Femur (tissue), 1 donor: ENCODE measurements at places on chromosomes 11 and 22.

DNA sequence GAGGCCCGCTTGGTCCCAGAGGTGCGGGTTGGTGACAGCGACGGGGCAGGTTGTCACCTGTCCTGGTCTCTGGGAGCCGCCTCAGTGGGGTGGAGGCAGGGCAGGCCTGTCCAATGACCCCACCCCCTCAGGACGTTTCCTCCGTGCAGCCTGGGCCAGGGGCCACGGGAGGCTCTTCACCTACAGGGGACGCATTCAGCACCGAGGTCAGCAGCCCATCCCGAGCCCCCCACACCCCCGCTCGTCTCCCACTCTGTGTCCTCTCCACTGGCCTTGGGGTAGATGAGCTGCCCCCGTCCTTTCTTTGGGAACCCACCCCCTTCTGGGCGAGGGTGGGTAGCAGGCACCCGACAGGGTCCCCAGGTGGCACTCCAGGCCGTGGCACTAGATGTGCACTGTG is 35.7 kb downstream of the BRSK2 start:
- DNase-seq: no peak

DNA sequence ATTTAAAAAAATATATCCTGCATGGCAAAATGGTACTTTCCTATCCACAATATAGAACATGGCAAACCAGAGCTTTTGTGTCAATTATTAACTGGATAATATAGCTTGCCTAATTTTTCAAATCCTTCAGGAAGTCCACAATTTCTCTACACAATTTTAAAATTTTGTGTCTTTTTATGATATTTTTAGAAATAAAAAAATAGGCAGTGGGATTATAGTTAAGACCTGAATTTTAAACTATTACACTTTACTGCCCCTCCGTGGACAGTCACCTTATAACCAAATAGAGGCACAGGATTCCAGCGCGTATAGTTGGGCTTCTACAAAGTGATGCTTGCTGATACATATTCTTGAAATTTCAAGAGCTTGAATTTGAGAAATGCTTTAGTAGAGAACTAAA is 2.1 kb upstream of the DMC1 start:
- peak; percentile 41 for DNase-seq

DNA sequence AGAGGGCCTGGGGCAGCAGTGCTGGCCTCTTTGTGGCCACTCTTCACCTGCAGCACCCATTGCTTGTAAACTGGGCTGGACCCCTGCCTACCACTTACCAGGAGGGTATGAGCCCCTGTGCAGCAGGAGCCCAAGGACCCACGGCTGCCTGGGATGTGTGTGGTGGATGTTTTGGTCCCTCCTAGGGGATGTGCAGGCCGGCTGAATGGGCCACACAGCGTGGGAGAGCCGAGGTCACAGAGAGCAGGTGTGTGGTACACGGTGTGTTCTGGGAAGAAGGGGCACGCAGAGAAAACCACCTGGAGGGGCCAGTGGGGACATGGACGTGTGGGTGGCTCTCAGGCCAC is 19.3 kb upstream of the GNB1L start:
- peak; percentile 15 for DNase-seq

DNA sequence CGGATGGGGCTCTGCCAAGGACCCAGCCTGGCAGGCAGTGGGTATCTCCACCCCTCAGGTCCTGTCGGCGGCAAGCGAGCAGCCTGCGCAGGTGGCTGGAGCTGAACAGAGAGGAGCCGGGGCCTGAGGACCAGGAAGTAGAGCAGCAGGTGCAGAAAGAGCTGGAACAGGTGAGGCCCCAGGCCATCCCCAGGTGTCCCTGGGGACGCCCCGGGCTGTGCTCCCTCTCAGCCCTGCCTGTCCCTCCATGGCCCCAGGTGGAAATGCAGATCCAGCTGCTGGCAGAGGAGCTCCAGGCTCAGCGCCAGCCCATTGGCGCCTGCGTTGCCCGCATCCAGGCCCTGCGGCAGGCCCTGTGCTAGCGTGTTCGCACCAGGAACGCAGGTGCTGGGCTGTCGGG is 44.0 kb downstream of the PISD start:
- no peak for DNase-seq

- no peak for DNase-seq
Observed at GRCh38 chr11:56172256-56172830, 4.1 kb upstream of the OR5J2 start.

GRCh38 chr11:8328231-8328794 is 64.6 kb upstream of the LMO1 start:
- no peak for DNase-seq

DNA sequence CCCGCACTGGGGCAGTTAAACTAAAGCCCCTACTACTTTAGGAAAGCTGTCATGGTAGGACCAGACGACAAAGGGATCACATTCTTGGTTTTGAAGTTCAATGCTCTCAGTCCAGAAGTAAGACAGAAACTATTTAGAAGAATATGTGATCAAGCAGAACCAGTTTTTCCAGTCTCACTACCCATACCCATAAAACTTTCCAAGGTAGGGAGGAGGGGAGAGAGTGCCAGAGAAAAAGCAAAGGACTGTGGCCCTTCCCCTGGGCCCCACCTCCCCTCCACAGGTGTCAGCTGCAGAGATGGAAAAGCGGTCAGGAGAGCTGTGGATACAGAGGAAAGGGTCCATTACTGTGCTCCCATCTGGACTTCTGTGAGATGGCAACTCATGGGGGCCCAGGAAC is 587.1 kb downstream of the SOX6 start:
- no peak for DNase-seq

GRCh38 chr11:88280673-88281316 is 56.7 kb downstream of the CTSC start:
- DNase-seq: peak; percentile 43

DNA sequence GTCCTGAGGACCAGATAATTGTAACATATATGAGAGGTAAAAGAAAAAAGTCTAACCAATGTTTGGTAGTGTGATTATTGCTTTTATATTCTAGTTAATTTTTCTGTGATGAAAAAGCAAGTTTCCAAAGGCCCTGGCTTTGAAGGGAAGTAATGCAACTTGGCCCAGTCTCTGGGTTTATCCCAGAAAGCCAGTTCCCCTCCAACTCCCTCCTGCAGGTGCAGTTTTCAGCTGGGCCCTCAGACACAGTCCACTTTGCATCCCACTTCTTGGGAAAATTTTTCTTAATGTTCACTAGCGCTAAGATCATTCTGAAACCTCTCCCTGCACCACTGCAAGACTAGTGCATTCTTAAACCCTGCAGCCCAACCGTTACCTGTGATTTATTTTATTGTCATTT is 586.8 kb downstream of the NTM start:
- DNase-seq: no peak

DNA sequence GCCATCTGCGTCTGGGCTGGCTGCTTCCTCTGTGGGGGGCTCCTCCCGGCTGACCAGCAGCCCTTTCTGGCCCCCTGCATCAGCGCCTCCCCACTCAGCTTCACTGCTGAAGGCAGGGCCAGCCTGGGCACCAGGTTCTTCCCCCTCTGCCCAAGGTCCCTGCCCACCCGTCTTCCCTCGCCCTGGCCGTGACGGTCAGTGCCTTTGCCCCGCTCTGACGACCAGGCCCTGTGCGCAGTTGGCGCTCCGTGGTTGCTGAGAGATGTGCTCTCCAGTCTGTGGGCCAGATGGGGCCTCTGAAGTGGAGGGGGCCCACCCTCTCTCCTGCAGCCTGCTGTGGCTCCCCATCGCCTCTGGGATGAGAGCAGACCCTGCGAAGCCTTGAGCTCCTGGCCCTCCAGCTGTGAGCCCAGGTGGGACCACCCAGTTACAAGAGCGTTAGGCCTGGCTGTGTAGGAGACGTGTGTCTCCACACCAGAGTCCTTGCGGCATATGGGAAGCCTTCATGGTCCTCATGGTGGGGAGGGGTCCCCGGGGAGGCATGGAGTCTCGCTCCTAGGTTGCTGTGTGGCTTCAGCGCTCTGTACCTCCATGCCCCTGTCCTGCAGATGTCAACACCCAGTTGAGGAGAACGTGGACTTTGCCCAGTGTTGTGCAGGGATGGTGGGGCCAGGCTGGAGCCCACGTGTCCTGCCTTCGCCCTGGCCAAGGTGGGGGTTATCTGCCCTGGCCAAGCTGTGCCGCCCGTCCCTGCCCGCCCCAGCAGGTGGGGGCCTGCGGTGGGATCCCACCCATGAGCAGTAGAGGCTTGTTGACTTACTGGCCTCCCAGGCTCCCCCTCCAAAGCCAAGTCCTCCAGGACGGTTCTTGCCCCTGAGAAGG is 14.2 kb downstream of the LRP5 start:
- no peak for DNase-seq

- no peak for DNase-seq
Observed at GRCh38 chr22:26115266-26115665, 54.0 kb upstream of the SEZ6L start.
